ENCODE measurements at places on chromosomes 11 and 22.

- DNase-seq, result no peak
These were observed 19.2 kb upstream of the DGCR8 start for GRCh38 chr22:20060700-20061480.

DNA sequence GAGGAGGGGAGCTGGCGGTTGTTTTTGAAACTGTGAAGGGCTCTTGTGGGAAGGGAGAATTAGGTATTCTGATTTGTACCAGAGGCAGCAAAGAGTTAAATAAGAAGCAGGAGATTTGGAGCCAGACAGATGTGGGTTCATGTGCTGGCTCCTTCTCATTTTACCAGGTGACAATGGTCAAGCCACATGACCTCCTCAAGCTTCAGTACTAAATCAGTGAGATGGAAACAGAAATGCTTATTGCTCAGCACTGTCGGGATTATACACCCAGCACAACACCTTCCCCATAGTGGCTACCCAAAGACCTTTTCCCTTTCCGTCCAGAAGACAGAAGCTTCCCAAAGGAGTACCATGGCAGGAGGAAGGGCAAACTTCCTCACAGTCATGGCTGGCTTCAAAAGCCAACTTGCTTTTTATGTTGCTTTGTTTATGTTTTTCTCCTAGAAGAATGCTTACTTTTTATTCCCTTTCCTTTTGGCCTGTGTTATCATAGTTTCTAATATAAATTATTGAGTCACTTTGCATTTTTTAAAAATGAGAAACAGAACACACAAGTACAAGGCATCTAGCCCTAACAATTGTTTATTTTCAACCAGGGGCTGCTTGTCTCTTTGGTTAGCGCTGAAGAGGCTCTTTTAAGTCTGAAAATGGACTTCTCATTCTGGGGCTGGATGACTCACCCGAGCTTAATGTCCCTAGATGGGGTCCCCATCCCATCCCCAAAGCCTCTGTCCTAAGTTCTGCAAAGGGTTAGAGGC, 181.5 kb upstream of the ZBED5 start:
- no peak for DNase-seq

GRCh38 chr22:45263463-45264269, 21.1 kb upstream of the UPK3A start:
- DNase-seq, result no peak

DNA sequence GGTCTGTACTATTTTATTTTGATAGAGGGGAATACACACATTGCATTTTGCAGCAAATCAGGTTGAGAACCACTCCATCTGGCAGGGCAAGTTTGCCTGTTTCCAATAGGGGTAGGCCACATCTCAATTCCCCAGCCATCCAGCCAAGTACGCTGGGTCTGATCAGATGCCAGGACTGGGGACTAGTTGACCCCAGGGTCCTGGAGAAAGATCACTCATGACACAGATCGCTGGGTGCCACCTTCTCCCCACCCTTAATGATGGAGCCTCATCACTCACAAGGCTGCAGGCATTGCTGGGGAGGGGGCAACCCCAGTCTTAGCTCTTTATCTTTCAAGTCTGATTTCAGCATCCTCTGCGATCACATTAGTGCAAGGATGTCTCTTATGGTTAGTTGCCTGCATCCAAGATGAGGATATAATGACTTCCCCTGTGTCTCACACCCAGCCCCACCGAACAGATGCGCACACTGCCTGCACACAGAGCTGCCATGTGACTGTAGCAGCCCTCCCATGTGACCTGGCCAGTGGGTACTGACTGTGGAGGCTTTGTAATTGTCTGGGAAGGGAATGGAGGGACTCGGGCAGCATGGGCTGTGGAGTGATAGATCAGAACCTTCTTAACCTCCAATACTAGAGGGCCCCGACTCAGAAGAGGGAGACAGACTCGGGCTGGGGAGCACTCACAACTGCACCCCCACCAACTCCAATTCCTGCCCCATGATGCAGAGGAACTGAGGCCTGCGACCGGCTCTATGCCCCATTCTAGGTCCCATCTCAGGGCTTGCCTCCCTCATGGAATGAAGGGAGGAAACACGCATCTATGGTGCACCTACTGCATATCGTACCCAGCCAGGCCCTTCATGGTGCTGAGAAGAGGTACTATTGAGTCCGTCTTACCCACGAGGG, 155.8 kb downstream of the DSCAML1 start:
- DNase-seq, result no peak

- no peak for DNase-seq
These were observed 3.4 kb downstream of the FJX1 start for GRCh38 chr11:35621620-35622019.

- no peak for DNase-seq
These were observed 41.2 kb downstream of the STIM1 start for GRCh38 chr11:3896644-3897043.

DNA sequence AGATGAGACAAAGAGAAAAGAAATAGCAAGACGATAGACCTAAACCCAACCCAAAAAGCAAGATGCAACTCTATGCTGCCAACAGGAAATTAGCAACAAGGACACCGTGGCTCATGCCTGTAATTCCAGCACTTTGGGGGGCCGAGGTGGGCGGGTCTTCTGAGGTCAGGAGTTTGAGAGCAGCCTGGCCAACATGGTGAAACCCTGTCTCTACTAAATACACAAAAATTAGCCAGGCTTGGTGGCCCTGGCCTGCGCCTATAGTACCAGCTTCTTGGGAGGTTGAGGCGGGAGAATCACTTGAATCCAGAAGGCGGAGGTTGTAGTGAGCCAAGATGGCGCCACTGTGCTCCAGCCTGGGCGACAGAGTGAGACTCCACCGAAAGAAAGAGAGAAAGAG, 24.3 kb upstream of the IL10RA start:
- DNase-seq, result no peak

GRCh38 chr22:29128891-29129807, 56.3 kb downstream of the KREMEN1 start:
- no peak for DNase-seq

GRCh38 chr11:62456630-62457029, 37.8 kb downstream of the SCGB1A1 start:
- no peak for DNase-seq

DNA sequence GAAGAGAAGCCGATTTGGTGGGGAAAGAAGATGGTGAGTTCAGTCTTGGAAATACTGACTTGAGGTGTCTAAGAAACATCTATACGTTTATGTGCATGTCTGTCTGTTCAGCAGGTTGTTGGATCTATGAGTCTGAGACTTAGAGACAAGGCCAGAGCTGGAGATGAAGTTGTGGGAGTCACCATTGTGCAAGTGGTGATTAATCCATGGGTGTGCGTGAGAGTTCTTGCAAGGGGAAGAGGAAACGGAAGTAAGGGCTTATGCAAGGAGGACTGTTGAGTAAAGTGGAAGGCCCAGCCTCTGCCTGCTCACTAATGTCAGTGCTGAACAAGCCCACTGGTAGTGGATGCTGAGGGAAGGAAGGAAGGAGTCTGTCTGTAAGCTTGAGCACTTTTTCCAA, 9.7 kb downstream of the TMEM45B start:
- DNase-seq, result no peak

DNA sequence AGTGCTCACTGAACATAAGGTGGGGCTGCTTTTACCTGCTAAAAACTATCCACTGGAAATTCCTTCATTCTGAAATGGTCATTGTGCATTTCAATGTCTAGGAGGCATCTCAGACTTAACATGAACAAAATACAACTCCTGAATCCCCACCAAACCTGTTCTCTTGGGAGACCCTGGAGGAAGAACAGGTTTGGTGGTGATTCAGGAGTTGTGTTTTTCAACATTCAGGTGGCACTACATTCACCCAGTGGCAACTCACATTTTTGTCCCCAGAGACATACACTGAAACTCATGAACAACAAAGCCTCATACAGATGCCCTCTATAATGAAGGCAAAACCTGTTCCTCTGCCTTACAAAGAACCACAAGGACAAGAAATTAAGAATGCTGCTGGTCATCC, 64.3 kb upstream of the CYP2D6 start:
- DNase-seq, result no peak

GRCh38 chr11:123783536-123783935, 22.6 kb downstream of the OR6M1 start:
- DNase-seq, result no peak

DNA sequence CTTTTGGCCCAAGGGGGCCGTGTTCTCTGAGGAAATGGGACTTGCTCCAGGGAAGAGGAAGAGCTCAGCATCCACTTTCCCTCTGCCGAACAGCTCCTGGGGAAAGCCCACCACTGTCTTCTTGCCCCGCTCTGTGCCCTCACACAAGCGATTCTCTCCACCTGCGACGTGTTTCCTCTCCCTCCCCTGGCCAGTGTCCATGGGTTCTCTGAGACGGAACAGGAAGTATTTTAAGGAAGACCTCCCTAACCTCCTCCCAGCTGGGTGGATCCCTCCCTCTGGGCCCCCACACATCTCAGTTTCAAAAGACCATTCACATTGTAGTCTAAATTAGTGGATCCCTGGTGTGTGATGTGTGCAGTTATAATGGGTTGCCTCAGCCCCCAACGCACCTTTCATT, 1.6 kb downstream of the TP53AIP1 start:
- DNase-seq, result no peak

GRCh38 chr11:86919557-86920210, 35.5 kb downstream of the FZD4 start:
- DNase-seq, result no peak

GRCh38 chr11:89490602-89490980, 584 bp downstream of the NOX4 start:
- no peak for DNase-seq

- DNase-seq, result no peak
These were observed 59.9 kb downstream of the GRIK4 start for GRCh38 chr11:120571476-120571875.

- no peak for DNase-seq
These were observed 5.2 kb upstream of the ARRB1 start for GRCh38 chr11:75356613-75357012.

DNA sequence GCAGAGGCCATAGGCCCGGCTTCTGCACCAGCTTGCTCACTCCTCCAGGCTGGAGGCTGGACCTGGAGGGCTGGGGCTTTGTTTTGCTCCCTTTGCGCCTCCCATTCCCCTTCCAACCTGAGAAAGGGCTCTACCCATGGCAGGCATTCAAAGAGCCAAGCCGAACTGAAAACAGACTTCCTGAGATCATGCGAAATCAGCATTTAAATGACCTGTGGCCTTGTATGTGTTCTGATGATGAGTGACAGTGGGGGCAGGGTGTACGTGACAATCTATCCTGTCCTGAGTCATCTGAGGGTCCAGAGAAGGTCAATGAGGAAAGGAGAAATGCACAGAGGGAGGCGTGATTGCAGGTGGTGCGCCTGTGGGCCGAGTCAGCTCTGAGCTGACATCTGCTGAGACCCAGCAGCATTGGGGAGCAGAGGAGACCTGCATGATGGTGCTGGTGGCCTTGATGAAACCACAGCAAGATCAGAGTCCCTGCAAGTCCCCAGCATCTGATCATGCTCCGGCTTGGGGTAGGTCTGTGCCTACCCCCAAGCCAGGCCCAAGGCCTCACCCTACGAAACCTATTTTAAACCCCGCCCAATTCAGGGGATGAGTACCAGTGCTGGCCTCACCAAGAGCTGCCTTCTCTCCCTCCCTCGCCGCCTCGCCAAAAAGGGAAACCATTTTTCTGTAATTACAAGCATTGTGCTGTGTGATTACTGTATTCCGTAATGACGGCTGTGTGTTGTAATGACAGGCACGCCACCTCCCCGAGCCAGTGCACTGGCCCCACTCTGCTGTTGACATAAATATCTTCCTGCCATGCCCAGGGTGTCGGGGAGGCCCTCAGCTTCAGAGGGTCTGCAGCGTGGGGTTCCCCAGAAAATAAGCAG, 95.2 kb upstream of the ANO1 start:
- no peak for DNase-seq

GRCh38 chr22:38631724-38632123, 24.5 kb downstream of the FAM227A start:
- peak; percentile 29 for DNase-seq

GRCh38 chr22:49726701-49727101, 101.0 kb downstream of the BRD1 start:
- DNase-seq, result no peak

GRCh38 chr11:76736773-76737495, 46.2 kb upstream of the TSKU start:
- no peak for DNase-seq

DNA sequence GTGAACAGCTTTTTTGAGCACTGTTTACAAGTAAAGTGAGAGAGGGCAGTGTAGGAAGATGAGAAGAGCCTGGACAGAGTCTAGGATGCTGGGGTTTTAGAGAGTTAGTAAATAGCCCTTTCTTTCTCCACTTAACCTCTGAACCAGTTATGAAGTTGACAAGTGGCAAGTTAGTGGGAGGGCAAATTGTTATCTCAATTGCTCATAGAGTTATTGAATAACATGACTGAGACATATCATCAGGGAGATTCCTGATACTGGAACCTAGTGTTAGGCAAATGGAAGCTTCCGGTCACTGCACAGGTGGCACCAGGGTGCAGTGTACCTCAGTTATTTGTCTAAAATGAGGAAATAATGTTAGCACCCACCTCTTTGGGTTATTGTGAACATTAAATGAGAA, 57.8 kb upstream of the PTPN5 start:
- no peak for DNase-seq

DNA sequence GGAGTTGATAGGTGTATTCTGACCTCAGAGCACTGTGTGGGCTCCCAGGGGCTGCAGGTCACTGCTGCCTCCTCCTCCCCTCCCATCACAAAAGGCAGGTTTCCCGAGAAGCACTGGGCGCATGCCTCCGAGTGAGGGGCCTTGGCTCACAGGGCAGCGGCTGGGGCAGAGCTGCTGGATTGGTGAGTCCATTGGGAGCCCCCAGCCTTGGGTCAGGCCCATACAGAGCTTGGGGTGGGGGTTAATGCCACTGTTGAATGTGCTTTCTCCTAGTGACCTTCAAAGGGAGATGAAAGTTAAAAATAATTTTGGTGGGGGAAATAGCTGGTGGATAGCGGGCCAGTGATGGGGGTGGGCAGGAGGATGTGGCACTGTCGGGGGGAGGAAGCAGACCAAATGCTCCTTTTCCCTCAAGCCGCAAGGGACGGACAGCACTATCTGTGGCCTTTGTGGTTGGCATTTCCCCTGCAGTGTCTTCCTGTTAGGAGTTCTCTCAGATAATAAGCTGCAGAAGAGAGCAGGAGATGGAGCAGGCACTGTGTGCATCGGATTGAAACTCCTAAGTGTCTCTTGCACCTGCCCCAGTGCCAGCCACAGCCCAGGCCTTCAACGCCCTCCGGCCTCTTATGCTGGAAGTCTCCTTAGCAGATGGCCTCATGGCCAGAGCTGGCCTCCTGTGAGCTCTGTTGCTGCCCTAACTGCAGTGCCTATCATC, 3.2 kb downstream of the TUBA8 start:
- DNase-seq, result no peak

GRCh38 chr11:131537748-131538147, 167.3 kb downstream of the NTM start:
- no peak for DNase-seq

Data from activated CD4-positive, alpha-beta memory T cell treated with anti-CD3 and anti-CD28 coated beads, Interleukin-2, amount 10 ng/mL, durations not matched to agents 7 days and 5 days (primary cell).